ENCODE measurements at places on chromosomes 3 and 15.

GRCh38 chr3:177689869-177690268 is 492.6 kb upstream of the TBL1XR1 start:
- no peak for DNase-seq

GRCh38 chr15:49831206-49831965 is 210.5 kb downstream of the DTWD1 start:
- DNase-seq = no peak

GRCh38 chr15:101022306-101022705 is 103.1 kb downstream of the LRRK1 start:
- DNase-seq = no peak

DNA sequence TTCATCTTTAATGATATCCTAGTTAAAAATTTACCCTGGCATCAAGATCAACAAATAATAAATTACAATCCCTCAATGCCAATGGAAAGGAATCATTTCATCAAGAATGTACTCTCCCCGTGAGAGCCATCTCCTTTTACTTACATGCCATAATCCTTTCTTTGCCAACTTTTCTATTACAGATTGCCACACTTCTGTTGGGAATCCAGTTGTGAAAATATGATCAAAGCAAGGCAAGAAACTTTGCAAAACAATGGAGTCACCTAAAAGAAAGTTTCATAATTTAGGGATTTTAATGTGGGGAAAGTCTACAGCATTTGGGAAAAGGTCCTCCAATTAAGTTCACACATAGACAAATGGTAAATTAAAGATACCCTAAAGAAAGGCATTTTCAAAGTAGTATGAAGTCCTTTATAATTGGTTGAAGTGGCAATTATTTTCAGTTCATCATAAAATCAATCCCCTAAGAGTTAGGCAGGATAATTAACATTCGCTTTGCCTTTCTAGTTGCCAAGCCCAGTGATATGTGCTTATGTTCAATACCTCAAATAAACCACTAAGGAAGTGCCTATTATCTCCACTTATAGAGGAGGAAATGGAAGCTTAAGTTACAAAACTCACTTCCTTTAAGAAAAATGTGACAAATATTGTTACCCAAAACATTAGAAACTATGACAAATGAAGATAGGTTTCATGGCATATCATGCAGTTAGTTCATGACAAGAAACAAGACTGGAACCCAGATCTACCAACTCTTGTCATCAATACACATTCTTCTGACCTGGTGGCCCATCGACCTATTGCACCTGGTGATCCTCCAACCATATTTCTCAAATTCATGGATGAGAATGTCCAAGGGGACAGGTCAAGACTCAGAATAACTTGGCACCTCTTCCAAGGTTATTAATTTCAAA is 49.1 kb downstream of the TRANK1 start:
- DNase-seq = no peak

- no peak for DNase-seq
Measured at GRCh38 chr15:44501768-44502366, 35.1 kb upstream of the EIF3J start.

GRCh38 chr3:171802590-171802956 is 7.7 kb downstream of the PLD1 start:
- no peak for DNase-seq

Data from activated naive CD4-positive, alpha-beta T cell treated with anti-CD3 and anti-CD28 coated beads, Interleukin-2, amount 50 U/mL, for 16 hours (primary cell).